ENCODE measurements at places on chromosomes 2 and 18.

- H3K27me3 ChIP-seq = no peaks in the 10 kb centered on the region
- no peak for DNase-seq
- no peak overlapping the region for H3K27ac ChIP-seq
- peaks cover 11% of the 10 kb centered on the region for H3K4me1 ChIP-seq
- H3K4me3 ChIP-seq = no peak overlapping the region
- peaks cover 12% of the 10 kb centered on the region for H3K36me3 ChIP-seq
Observed at GRCh38 chr2:99469394-99469793, 20.4 kb downstream of the REV1 start.

DNA sequence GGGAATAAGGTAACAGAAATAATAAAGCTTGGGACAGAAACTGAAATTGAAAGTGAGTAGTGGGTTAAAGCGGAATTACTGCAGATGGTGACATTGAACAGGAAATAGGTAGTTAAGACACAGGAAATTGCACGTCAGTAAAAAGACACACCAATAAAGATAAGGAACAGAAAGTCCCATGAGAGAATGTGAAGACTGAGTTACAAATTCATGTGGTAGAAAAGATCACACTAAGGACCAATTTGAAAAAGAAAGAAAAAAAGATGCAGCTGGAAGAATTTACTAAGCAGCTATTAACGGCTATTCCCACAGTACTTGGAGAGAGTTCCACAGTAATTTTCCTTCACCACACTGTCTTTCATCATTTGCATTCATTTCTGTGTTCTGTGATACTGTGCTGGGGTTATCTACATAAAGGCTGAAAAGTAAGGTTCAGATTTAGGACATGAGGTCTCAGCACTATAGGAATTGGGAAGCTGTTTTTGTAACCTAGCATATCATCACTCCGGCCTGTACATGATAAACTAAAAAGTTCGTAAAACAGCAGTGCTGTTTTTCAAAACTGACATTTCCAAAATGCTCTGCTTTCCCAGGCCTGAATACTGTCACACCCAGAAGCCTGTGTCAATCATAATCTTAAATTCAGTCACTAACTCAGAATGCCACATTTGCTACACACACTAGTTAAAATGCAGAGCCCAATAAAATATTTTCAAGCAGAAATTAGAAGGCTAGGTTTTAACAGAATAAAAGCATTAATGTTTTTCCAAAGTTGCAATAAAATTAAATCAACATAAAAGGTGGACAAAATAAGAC lies 42.9 kb downstream of the SRBD1 start:
- DNase-seq = no peak
- no peaks in the 10 kb centered on the region for H3K27me3 ChIP-seq
- H3K4me1 ChIP-seq = peaks cover 19% of the 10 kb centered on the region
- peak overlapping the region; percentile 3 for H3K4me3 ChIP-seq

DNA sequence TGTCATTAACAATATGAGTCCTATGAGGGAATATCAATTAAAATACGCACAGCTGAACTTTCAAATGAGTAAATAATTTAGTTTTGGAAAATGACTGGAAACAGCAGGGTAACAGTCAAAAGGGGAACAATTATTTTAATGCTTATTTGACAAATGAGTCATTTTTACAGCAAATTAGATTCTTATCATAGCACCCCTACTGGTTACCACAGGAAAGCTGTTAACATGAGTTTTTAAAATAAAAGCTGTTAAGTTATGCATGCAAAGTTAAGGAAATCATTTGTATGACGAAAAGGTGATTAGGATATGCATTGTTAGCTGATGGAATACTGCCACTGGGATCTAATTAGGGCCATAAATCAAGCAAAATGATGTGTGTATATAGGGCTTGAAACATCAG lies 435.1 kb upstream of the MEIS1 start:
- H3K36me3 ChIP-seq = no peaks in the 10 kb centered on the region
- DNase-seq = no peak
- no peak overlapping the region for H3K27ac ChIP-seq
- H3K4me3 ChIP-seq = no peak overlapping the region
- H3K27me3 ChIP-seq = peaks cover 1% of the 10 kb centered on the region

DNA sequence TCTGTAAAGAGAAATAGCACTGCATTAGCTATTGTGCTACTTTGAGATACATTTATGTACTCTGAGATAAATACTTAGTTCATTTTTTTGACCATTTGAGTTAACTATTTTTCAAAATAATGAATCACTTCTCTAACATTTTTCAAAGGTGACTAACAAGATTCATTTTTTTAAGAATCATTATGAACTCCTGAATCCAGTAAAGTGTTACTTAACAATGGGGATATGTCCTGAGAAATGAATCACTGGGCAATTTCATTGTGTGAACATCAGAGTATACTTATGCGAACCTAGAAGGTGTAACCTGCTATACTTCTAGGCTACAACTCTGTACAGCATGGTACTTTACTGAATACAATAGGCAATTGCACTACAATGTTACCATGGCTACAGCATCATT lies 355.8 kb downstream of the ARL6IP6 start:
- H3K4me1 ChIP-seq = no peaks in the 10 kb centered on the region
- no peak for DNase-seq
- H3K27me3 ChIP-seq = peaks cover 1% of the 10 kb centered on the region
- H3K4me3 ChIP-seq = no peak overlapping the region

DNA sequence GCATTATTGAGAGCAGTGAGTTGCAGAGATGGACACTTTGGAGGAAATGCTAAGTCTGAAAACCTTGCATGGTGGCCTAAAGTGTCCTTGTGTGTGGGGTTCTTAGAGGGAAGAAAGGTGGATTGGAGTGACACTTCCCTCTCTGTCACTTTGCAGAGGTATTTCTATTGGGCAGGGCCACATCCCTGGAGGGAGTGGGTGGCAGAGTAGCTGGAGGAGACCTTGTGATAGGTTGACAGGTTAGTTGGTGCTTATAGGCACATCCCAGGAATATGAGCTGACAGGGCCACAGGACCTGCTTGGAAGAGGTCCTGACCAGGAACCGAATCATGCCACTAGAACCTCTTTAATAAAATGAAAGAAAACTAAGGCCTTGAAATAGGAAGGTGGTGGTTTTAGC lies 972 bp upstream of the IGFBP5 start:
- H3K27ac ChIP-seq = no peak overlapping the region
- no peak for DNase-seq
- peaks cover 23% of the 10 kb centered on the region for H3K4me1 ChIP-seq
- no peaks in the 10 kb centered on the region for H3K36me3 ChIP-seq
- peaks cover 21% of the 10 kb centered on the region for H3K27me3 ChIP-seq

DNA sequence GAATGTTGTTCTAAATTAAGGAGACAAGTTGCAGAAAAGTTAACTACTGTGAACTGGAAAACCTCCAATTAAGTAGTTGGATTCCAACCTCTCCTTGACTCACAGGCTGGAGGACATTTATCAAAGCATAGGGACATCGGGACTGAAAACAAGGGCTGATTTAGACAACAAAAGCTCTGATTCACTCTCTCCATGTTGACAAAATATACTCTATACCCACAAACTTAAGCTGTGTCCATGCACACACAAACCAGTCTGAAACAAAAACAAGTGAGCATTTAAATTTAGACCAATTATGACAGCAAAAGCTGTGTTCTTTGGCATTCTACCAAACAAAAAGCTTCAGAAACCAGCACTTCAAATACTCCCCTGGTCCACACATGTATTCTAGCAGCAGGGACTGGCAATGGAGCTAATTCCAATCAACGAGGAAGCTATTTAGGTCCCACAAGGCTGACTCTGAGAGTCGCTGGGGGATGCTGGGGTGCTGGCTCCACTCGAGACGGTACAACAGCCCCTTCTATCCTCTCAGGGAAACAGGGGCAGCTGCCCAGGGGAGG lies 71.4 kb downstream of the NXPH2 start:
- peaks cover 6% of the 10 kb centered on the region for H3K4me1 ChIP-seq
- no peak for DNase-seq
- H3K4me3 ChIP-seq = no peak overlapping the region
- no peak overlapping the region for H3K27ac ChIP-seq
- no peaks in the 10 kb centered on the region for H3K36me3 ChIP-seq

Measured in endothelial cell (in vitro differentiated cells).